ENCODE measurements at places on chromosomes 13 and 19.

DNA sequence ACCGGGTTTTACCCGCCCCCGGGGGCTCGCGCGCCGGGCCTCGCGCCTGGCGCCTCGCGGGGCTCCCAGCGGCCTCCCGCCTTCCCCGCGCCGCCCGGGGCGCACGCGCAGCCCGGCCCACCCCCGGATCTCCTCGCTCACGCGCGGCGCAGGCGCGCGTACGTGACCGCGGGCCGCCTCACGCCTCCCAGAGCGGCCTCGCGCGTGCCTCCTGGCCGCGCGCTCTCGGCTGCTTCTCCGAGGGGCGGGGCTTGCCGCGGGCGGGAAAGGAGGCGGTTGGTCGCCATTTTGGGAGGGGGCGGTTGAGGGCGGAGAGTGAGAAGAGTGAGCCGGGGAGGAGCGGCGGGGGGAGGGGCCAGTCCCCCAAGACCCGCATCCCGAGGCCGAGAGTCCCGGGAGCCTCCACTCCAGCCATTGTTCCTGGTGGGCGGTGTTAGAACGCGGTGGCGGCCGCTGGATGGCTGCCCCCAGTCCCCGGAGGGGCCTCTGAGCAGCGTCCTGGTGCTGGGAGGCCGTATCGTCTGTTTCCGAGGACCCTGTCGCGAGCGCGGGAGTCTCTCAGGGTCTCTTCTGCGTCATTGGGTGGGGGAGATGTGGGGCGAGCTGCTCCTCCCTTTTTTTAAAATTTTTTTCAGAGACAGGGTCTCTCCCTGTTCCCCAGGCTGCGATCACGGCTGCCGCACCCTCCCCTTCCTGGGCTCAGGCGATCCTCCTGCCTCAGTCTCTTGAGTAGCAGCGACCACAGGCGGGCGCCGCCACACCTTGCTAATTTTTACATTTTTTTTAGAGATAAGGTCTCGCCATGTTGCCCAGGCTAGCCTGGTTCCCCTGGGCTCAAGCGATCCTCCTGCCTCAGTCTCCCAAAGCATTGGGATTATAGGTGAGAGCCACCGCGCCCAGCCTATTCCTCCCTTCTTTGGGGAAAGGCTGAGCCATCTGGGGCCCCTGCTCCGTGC lies at the start of gene ZNF541:
ZNF541 (minus strand) TSS at position 78 of the 956 bp plus-strand sequence. CDS start 17,292 bp downstream, outside the sequence.
- peak; percentile 36 for DNase-seq

DNA sequence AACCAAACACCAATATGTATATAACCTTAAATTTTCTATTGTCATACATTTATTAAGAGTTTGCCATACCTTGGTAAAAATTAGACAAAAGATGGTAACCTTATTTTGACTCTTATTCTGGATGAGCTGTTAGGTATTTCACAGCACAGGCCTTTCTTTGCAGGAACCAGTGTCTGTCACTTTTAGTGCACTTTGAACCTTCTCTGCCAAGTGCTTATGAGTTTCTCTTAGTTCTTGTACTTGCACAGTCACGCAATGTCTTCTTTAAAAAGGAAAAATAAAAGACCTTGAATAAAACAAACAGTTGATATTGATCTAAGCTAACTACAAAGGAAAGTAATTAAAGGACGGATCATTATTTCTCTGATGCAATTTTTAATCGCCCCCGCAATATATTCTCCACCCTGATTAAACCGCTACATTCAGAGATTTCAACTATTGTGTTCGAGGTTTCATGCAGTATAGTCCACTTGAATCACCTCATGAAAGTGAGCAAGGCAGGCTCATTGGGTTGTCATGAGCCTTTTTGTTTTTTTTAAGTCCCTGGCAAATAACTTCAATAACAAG lies 534.5 kb downstream of the KLF5 start:
- no peak for DNase-seq

- no peak for DNase-seq
Measured at GRCh38 chr13:38255600-38255999, 94.1 kb upstream of the UFM1 start.

GRCh38 chr19:48629599-48630295 lies 7.4 kb downstream of the DBP start:
- no peak for DNase-seq

GRCh38 chr13:41312176-41312500 lies 1.1 kb downstream of the NAA16 start:
- no peak for DNase-seq

GRCh38 chr13:59665184-59665583 lies 498.5 kb downstream of the DIAPH3 start:
- DNase-seq = no peak

- DNase-seq = no peak
Measured at GRCh38 chr13:35473802-35474201, 2.7 kb downstream of the MAB21L1 start.

DNA sequence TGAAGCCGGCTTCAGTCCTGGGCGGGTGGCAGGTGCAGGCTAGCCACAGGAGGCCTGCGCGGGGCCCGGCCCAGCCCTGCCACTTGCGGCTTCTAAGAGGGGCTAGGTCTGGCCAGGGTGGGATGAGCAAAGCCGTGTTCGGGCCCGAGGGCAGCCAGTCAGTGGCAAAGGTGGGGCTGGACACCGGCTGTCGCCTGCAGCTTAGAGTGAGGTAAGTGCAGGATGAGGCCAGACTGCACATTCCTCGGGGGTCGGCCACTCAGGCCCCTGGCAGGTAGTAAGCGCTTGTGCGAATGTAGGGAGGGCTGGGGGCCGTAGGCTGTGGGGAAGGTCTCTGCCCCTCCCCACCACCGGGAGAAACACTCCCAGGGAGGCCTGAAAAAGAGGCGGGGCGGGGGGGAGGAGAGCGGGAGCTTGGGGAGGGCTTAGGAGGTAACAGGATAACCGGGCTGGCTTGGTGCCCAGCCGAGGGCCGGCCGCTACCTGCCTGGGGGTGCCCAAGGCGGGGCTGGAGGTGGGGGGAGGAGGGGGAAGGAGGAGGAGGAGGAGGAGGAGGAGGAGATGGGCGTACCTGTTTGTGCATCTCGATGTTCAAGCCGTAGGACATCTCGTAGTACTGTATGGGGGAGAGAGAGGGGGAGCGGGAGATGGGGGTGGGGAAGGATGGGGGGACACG lies 6.4 kb downstream of the TLE5 start:
- no peak for DNase-seq

DNA sequence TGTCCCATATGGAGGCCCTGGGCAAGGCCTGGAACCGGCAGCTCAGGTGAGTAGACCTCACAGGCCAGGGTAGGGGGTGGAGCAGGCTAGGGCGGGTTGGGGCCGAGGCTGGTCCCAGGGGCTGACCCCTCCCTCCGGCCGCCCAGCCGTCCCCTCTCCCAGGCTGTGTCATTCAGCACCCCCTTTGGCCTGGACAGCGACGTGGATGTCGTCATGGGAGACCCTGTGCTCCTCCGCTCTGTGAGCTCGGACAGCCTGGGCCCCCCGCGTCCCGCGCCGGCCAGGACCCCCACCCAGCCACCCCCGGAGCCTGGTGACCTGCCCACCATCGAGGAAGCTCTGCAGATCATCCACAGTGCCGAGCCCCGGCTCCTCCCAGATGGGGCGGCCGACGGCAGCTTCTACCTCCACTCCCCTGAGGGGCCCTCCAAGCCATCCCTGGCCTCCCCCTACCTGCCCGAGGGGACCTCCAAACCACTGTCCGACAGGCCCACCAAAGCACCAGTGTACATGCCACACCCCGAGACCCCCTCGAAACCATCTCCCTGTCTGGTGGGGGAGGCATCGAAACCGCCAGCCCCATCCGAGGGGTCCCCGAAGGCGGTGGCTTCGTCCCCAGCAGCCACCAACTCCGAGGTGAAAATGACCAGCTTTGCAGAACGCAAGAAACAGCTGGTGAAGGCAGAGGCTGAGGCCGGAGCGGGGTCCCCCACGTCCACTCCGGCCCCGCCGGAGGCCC lies 16.0 kb downstream of the CAMSAP3 start:
- DNase-seq = no peak

DNA sequence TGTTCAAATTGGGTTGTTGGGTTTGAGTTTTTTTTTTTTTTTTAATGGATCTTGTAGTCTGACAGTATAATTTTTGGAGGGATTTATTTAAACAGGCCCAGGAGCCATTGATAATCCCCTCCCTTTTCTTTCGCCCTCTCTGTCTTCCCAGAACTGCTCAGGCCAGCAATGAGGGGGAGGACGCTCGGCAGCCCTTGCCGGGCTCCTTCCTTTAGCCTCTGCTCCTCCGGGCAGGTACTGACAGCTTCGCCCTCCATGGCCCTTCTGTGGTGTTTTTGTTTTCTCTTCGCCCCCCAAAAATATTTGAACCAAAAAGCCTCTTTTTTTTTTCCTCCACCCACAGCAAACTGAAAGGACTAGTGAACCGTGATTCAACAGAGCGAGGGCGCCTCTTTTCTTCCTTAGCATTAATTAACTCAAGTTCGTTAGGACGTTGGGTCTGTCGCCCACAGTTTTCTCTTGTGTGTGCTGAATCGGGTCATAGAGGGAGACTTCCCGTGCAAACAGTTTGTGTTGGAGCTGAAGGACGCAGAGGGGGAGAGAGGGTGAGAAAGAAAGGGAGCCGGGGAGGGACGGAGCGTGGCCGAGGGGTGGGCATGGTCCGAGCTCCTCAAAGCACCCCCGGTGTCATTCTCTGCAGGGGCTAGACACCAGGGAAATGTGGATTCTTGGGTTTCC lies 21.5 kb downstream of the NFIX start:
- DNase-seq = no peak

- DNase-seq = no peak
Measured at GRCh38 chr13:110012102-110012739, 225.8 kb upstream of the IRS2 start.

GRCh38 chr13:20053016-20053415 lies 94.5 kb downstream of the ZMYM2 start:
- no peak for DNase-seq

GRCh38 chr19:28710278-28710677 lies 502.7 kb downstream of the UQCRFS1 start:
- DNase-seq = no peak

DNA sequence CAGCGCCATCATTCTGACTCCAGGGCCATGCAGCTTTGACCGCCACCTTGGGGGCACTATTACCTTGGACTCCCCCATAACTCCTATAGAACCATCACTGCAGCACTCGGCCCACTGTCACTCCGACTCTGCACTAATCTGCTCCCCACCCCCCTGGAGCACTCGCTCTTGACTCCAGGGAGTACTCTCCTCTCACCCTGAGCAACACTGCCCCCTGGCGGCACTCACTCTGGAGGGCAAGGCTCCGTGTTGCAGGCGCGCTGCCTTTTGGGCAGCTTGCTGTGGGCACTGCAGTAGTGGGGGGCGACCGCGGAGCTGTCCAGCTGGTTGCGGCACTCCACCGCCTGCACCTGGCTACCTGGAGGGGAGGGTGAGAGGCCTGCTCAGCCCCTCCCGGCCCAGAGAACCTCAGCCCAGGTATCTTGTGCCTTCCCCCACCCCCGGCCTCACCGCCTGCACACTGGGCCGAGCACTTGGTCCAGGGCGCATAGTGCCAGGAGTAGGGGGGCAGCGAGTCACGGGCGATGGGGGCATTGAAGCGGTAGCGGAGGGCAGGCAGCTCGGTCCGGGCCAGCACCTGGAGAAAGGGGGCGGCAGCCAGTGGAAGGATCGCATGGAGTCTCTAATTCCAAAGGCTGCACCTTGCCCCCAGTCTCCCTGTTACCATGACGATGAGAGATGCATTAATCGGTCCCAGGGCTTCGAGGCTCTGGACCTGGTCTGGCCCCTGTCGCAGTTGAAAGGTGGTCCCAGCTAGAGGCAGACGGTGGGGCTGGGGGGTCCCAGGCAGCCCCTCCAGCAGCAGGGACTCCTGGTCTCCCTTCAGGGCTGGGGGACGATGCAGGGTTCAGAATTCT lies 8.9 kb upstream of the MYO1F start:
- DNase-seq = no peak

DNA sequence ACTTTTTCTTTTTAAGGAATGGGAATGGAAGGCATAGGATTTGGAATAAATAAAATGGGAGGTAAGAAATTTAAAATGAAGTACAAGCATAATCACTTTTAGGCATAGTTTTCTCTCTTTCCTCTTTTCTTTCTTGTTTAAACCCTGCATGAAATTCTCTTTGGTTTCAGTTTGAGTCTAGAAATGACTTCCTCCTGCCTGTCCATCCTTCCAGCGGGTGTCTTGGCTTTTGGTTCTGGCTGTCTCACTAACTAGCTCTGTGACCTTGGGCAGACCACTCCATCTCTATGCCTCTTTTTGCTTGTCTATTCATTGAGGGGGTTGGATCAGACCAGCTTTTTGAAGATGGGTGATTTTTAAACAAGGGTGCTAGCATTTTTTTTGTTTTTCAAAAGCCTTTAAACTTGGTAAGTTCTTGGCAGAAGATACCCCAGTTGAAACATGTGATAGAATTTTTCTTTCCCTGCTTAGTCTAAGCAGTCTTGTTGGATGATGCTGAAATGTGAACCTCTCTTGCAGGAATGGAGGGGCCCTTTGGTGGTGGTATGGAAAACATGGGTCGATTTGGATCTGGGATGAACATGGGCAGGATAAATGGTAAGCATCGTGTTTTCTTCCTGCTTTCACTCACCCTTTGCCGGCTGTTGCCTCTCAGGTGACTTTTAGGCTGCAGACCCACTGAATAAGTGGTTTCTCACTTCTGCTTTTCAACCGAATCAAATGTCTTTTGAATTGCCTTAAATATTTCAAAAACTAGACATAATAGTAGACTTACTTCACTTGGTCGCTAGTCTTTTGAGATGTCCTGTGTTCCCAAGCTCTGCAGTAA lies 28.6 kb downstream of the PRAM1 start:
- no peak for DNase-seq

DNA sequence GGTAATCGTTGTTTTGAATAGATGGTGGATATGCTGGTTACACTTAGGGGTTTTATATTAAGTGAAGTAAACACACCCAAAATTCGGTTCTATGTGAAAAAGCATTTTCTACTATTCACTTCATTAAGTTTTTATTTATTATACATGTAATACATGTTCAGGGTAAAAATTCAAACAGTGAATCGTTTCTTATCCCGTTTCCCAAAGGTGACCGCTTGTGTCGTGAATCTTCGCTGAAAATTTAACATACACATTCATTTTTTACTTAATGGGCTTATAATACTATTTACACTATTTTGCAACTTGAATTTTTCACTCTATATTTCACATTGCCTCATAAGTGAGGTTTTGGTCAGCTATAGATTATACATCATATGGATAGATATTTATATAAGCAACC lies 24.5 kb downstream of the IPO5 start:
- no peak for DNase-seq

DNA sequence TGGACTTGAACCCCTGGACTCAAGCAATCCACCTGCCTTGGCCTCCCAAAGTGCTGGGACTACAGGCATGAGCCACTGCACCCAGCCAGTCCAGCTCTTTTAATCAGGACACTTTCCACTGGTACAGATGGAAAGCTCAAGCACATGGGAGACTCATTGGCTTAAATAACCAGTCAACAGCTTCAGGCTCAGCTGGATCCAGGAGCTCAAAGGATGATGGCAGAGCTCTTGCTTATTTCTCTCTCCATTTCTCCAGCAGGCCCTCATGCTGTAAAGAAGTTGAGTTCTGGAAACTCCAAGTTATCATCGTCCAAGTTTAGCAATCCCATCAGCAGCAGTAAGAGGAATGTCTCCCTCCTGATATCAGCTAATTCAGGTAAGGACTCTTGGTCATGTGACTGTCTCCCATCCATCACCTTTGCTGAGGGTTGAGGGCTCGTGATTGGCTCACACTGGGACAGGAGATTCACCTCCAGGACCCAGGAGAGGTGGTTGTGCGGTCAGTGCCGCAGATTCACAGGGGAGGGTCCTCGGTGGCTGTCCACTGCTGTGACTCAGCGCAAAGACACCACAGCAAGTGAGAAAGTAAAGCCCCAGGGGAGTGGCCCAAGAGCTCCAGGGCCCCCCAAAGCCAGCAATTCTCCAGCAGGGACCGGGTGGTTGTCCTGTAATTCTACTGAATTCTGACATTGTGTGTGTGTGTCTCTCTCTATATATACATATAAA lies 5.1 kb downstream of the CCL25 start:
- DNase-seq = no peak

- DNase-seq = no peak
Measured at GRCh38 chr19:30406220-30407067, 34.3 kb downstream of the ZNF536 start.

GRCh38 chr19:54937926-54938325 lies 9.4 kb downstream of the NLRP7 start:
- DNase-seq = no peak
